ENCODE measurements at places on chromosomes 2 and 18. TPM values are rescaled to one million over a fixed set of nuclear protein-coding genes. Genes with fewer than 3 reads are reported as not detected.

SERPINB11 gene
- not detected for total RNA-seq

TMEM200C gene
- total RNA-seq: not detected

NTSR2 gene
- total RNA-seq: not detected

HADHA gene
- 148 TPM for total RNA-seq

SNX17 gene
- 103 TPM for total RNA-seq

LYG2 gene
- total RNA-seq: not detected

CTIF gene
- 9.4 TPM for total RNA-seq

CPO gene
- not detected for total RNA-seq

RAB1A gene
- total RNA-seq: 81.4 TPM

SCYGR6 gene
- total RNA-seq: not detected

ITGB1BP1 gene
- 46.1 TPM for total RNA-seq

CSRNP3 gene
- total RNA-seq: 5.9 TPM

SLC4A1AP gene
- total RNA-seq: 15.6 TPM
